Cardiac muscle cell (in vitro differentiated cells and primary cell): ENCODE measurements at places on chromosomes 2 and 18. TPM values are rescaled to one million over a fixed set of nuclear protein-coding genes. Genes with fewer than 3 reads are reported as not detected.
A peak's percentile ranks its signal among the peaks of the same experiment; 100 is the strongest.

DNA sequence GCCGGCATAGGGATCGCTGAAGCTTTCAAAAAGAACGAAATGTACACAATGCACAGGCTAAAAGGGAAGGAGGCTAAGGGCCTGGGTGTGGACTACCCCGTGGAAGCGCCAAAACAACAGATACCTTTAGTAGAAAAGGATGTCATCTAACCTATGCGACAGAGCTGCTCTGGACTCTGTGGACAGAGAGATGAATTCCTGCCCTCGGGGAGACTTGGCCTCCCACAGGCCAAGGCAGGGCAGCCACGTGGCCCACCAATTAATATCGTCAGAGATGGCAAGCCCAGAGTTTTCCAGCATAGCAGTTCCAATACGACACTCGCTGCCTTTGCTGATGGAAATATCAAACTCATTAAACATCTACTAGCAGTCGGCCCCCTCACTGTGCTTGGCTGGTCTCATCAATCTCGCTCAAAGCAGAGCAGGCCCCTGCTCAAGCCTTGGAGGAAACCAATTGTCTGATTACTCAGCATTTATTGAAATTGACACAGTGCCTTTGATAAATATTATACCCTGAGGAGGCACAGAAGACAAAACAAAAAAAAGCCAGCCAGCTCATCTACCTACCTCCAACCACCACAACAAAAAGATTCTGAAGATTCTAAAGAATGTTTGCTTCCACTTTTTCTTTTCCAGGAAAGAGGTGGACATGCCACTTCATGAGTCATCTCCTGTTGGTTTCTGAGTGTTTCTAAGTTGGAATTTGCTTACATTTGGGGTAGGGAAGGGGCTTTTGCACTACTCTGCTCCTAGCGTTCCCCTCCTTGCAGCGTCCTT lies 79.0 kb upstream of the ACAA2 start:
- H3K4me3 ChIP-seq: no peak overlapping the region
- H3K36me3 ChIP-seq: no peaks in the 10 kb centered on the region
- H3K27ac ChIP-seq: no peak overlapping the region
- H3K4me1 ChIP-seq: no peaks in the 10 kb centered on the region
- no peak for DNase-seq

DNA sequence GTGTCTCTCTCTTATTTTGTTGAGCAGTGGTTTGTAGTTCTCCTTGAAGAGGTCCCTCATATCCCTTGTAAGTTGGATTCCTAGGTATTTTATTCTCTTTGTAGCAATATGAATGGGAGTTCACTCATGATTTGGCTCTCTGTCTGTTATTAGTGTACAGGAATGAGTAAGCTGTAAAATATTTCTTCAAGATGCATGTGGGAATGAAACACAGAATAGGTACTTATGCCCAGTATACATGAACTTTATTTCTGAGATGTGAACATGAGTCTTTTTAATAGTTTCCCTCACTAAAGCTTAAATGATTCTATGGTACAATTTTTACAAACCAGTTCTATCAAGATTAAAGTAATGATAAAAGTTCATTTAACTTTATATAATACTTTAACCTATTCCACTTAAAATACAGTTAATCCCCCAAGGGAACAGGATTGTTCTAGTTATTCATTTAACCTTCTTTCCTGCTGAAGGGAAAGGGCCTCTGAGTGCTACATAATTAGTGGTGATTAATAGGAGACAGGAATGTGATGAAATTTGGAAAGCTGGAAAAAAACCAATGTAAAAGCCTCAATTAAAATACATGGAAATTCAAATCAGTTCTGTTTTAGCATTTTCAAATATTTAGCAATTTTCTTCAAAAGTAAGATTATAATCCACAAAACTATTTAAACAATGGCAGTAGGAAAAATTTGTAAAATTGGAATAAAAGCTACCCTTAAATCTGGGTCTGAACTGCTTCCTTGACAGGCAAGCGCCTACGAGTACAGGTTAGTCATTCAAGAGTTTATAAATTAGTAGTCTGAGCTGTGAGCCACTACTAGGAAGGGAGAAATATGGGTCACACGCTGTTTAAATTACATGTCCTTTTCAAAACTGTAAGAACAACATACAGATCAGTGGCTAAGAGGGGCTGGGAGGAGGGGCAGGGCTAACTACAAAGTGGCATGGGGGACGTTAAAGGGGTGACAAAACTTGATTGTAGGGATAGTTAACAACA lies 28.9 kb downstream of the SPIRE1 start:
- H3K27me3 ChIP-seq: no peaks in the 10 kb centered on the region
- H3K4me1 ChIP-seq: no peaks in the 10 kb centered on the region
- no peak overlapping the region for H3K27ac ChIP-seq
- H3K36me3 ChIP-seq: peaks cover 3% of the 10 kb centered on the region
- peak; percentile 48 for DNase-seq
- no peak overlapping the region for H3K4me3 ChIP-seq

- no peaks in the 10 kb centered on the region for H3K27me3 ChIP-seq
- no peaks in the 10 kb centered on the region for H3K36me3 ChIP-seq
- no peak overlapping the region for H3K4me3 ChIP-seq
- DNase-seq: no peak
- no peaks in the 10 kb centered on the region for H3K4me1 ChIP-seq
- H3K27ac ChIP-seq: no peak overlapping the region
Measured at GRCh38 chr2:178152977-178153376, 40.7 kb downstream of the RBM45 start.

Gene AGXT
- 0.75 and 0.99 TPM in 2 replicates for polyA plus RNA-seq

Gene CNRIP1
- polyA plus RNA-seq: 9.3 and 14.3 TPM in 2 replicates

Gene C1QL2
- polyA plus RNA-seq: 0.60 TPM in 1 of 2 replicates, not detected in the other

Gene ACMSD
- polyA plus RNA-seq: 0.46 TPM in 1 of 2 replicates, not detected in the other
